ENCODE measurements at places on chromosomes 3 and 15. TPM values are rescaled to one million over a fixed set of nuclear protein-coding genes. Genes with fewer than 3 reads are reported as not detected.

GRCh38 chr3:196666001-196666867 is 26.7 kb downstream of the NRROS start:
- DNase-seq, result no peak

DNA sequence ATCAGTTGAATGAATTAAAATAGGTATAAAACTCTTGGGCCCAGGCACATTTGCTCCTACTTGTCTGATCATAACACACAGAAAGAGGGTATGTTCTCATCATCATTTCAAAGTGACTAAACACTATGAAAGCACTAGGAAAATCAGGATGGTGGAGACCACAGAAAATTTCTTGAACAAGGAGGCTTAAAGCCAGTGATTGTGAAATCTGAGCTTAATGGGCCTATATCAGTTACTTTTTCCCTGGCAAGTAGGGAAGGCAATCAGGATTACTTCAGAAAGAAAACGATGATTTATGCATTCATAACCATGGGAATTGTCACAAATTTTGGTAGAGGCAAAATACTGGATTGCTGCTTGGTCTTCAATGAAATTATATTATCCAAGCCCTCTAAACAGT is 434.4 kb upstream of the CNTN4 start:
- no peak for DNase-seq

- DNase-seq, result no peak
Observed at GRCh38 chr3:172325461-172325860, 122.8 kb downstream of the GHSR start.

- DNase-seq, result no peak
Observed at GRCh38 chr3:47410417-47410720, 29.5 kb downstream of the PTPN23 start.

The RAD51 gene
- 20.8 TPM for total RNA-seq

GRCh38 chr3:136932978-136933772 is 24.6 kb upstream of the IL20RB start:
- no peak for DNase-seq

- DNase-seq, result no peak
Observed at GRCh38 chr3:151593928-151594327, 133.1 kb upstream of the IGSF10 start.

The SLC22A13 gene
- not detected for total RNA-seq

DNA sequence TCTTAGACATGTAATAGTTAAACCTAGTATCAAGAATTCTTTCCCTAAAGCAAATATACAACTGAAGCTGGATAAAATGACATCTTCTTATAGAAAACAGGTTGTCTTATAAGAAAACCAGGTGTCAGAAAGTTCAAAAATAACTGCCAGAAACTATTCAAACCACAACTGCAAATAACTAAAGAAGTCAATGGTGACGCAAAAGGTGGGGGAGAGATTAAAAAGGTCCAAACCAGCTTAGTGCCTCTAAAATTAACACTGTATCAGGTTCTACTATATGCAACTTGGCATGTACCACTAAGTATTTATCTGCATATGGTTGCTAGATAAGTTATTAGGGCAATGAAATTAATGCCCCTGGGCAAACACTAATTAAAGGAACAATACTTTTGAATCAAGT is 136.8 kb downstream of the TBL1XR1 start:
- DNase-seq, result no peak

- DNase-seq, result no peak
Observed at GRCh38 chr3:130519754-130520153, 2.8 kb downstream of the COL6A6 start.

The MESP2 gene
- 2.5 TPM for total RNA-seq

The KLHL24 gene
- total RNA-seq, result 20.6 TPM

The CYP11A1 gene
- 2.6 TPM for total RNA-seq

The SCG5 gene
- total RNA-seq, result 4.9 TPM

- DNase-seq, result no peak
Observed at GRCh38 chr3:42700366-42701288, 2.0 kb downstream of the HHATL start.

- no peak for DNase-seq
Observed at GRCh38 chr3:135143474-135143873, 348.4 kb downstream of the EPHB1 start.

The PTPN9 gene
- 29.4 TPM for total RNA-seq

- DNase-seq, result no peak
Observed at GRCh38 chr3:38890426-38890825, 74.4 kb upstream of the SCN10A start.

DNA sequence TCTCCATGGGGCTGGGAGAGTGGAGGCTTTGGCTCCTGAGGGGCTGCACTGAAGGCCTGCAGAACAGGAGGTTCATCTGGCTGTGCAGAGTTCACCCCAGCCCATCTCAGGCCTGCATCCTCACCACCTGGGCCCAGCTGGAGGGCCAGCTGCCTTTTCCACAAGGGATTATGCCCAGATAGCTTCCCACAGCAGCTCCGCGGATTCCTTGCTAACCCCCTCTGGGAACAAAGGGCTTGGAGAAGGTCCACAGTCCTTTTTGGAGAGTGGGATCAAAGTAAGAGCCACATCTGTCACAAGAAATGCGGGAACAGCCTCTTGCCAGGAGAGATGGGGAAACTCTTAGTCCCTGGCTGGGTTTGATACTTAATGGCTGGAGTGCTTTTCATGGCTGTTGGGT is 164.7 kb upstream of the RGMA start:
- no peak for DNase-seq

DNA sequence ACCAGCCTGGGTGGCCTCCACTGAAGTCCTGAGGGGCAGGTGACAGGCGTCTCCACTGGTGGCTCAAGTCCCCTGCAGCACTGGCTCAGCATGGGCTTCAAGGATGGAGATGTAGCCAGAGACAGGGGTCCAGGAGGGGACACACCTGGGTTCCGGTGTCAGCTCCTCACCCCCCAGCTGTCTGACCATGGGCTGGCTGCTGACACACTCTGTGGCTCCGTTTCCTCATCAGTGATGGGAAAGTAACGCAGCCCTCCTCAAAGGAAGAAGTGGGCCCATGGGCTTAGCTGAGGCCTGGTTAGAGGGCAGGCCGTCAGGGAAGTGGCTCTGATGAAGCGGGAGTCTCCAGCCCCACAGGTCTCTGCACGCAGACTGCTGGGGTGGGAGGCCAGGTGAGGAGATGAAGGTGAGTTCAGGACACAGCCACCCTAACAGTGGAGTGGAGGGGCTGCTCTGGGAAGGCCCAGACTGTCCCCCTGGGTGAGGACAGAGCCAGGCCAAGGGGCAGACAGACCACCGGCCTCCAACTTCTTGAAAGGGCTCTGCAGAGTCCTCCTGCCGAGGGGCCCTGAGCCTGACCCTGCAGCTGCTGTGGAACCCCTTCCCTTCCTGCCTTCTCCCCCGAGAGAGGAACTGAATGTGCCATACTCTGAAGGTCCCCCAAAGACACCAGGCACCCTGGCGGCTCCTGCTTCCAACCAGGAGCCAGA is 24.0 kb downstream of the PSTPIP1 start:
- DNase-seq, result no peak

The STRIT1 gene
- not detected for total RNA-seq

The DNASE1L3 gene
- not detected for total RNA-seq

The HRH1 gene
- total RNA-seq, result 7.3 TPM

All from epithelial cell of proximal tubule (primary cell).